ENCODE measurements at places on chromosomes 6 and 20.

DNA sequence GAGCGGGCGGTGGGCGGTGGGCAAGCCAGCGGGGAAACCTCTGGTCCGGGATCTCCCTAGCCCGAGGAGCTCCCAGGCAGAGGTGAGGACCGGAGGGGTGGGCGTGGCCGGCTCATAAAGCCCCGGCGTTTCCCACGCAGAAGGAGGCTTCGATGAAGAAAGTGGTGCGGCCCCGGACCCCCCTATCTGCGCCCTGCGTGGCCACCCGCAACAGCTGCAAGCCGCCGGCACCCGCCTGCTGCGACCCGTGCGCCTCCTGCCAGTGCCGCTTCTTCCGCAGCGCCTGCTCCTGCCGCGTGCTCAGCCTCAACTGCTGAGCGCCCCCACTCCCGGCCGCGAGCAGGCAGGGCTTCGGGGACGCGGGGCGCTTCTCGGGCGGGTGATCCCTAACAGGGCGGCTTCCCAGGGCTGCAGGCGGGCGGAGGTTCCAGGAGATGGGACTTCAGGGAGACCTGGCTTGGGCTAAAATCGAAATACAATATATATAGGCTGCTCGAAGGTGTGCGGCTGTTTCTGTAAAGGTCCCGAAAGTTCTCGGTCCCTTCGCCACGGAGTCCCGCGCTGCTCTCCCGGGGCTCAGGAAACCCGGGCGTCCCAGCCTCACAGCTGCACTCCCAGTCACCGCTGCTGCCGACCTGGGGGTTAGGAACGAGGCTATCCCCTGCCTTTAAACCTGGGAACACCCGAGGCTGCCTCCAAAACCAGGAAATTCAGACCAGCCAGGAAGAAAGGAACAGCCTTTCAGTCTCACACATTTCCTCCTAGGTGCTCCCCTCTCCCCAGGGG lies 27.8 kb downstream of the ASIP start:
- DNase-seq, result no peak

DNA sequence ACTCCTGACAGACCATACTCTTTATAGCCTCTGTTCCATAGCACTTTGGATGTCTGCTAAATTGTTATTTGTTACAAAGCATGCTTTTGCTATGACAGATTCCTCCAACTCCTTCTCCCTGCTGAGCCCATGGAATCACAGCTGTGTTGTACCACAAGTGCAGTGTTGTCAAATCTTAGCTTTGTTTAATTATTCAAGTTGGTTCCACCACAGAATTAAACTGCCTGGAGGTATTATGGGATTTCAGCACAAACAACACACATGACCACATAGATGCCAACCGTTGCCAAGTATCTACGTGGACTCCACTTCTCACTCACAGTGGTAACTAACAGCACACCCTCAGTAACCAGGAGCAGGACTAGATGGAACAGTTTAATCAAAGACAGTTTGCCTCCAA lies 32.7 kb upstream of the MARCKS start:
- DNase-seq, result no peak

DNA sequence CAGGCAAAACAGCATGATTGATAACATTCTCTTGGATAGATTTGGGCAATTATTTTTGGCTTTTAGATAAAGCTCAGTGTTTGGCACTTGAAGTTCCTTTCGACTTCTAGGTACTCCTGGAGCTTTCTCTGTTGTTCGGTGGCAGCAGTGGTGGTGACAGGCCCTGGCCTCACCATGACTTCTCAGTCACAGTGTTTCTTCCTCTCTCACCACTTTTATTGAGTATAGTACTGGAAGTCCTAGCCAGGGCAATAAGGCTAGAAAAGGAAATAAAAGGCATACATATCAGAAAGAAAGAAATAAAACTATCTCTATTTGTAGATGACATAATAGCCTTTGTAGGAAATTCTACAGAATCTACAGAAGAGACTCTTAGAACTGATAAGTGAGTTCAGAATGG lies 101.2 kb upstream of the SIRPG start:
- DNase-seq, result no peak

DNA sequence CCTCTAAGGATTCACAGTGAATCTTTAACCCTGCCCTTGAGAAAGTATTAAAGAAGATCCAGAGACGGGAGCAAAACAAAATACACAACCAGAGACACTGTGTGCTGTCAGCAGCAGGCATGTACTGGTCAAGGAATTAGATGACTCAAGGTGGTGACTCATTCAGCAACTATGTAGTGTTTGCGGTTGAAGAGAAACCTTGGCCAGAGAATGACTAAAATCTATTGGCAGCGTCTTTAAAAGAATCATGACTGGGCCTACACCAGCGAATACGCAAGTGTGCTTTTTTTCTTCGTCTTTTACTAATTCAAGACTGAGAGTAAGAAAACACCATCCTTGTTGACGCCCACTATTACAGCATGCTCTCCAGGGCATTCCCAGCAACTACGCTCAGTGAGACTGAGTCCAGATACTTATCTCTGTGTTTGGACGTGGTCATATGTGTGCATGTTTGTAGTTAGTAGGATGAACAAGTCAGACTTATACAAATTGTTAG lies 72.4 kb upstream of the BACH2 start:
- DNase-seq, result no peak

- DNase-seq, result no peak
Observed at GRCh38 chr20:62441987-62442539, 14.7 kb upstream of the RBBP8NL start.

GRCh38 chr6:1624851-1625781 lies 15.4 kb downstream of the FOXC1 start:
- no peak for DNase-seq

- no peak for DNase-seq
Observed at GRCh38 chr6:108544606-108545005, 16.1 kb upstream of the FOXO3 start.

DNA sequence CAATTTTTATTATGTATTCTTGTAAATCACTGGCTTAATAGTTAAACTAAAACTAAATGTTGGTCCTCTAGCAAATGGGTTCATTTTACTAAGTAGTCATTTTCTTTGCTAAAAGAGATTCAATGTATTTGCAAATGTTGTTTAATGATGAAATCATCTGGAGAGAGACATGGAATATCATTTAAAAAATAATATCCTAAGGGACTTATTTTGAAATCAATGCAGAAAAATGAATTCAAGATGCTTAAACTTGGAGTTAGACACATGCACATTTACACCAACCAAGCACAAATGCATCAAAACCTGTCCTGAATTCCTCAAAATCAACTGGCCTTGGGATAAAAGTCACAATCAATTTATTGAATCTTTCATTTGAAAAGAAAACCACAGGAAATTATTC lies 165.0 kb upstream of the RNF217 start:
- no peak for DNase-seq

DNA sequence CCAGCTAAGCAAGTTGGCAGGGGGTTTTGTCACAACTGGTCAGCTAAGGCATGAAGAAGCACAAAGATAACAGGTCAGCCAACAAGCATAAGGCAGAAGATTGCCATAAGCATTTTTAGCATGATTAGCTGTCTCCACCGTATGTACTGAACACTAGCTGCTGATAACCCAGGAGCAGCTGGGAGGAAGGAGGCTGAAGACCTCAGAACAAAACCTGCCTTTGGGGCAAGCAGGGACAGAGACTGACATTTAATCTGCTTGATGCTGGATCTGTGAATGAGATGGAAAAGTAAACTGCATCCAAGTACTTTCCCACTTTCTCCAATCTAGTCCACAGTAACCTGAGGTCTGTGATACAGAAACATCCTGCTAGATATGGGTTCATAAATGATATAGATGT lies 353.0 kb upstream of the MAP3K7 start:
- DNase-seq, result no peak

DNA sequence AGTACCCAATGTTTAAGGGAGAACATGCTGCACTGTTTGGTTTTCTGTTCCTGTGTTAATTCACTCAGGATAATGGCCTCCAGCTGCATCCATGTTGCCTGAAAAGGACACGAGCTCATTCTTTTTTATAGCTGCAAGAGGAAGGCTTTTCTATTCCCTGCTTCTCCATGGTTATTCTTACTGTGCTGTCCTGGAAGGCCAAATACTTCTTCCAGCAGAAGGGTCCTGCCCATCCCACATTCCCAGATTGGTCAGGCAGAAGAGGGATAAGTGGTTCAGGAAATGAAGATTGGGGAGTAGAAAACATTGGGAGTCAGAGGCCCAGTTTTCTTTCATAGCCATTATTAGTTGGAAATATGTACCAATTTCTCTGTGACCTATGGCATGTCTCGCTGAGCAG lies 122.4 kb downstream of the TCP11 start:
- no peak for DNase-seq

DNA sequence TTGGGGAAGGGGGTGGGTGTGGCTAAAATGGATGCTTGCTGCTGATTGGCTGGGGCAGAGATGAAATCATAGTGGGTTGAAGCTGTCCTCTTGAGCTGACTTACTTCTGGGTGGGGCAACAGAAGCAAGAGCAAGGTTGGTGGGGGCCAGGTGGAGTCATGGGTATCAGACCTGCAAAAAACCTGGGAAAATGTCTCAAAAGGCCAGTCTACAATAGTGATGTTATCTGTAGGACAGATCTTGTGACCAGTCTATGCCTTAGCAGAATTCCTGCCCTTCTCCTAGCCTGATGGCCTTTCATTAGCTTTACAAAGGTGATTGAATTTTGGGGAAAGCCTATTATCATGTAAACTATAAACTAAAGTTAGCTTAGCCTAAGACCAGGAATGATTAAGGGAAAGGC lies 945.7 kb downstream of the KIF16B start:
- no peak for DNase-seq

GRCh38 chr6:109834595-109835437 lies 143.3 kb upstream of the GPR6 start:
- no peak for DNase-seq

GRCh38 chr6:9517806-9518205 lies 897.1 kb downstream of the TFAP2A start:
- no peak for DNase-seq

- no peak for DNase-seq
Observed at GRCh38 chr20:6562111-6562510, 205.4 kb upstream of the BMP2 start.

GRCh38 chr20:58524814-58525213 lies 9.6 kb upstream of the APCDD1L start:
- DNase-seq, result no peak

DNA sequence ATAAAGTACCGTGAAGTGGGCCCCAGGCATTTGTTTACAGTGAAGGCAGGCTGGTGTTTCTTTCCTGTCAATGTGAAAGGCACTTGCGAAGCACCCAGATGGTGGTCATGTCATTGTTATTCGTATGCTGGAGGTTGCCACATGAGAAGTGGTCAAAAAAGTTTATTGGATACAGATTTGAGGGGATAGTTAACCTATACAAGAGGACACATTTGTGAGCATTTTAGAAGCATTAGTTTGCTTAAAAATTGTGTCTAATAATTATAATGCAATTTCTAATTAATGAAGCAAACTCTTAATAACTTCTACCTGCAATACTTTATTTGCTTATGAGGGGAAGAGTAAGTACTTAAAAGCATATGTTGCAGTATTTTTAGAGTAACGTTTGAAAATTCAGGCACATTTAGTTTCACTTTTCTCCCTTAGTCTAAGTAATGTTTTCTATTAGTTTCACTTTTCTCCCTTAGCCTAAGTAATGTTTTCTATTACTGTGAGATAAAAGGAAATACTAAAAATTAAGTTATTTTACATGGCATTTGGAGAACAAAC lies 120.7 kb upstream of the CLDN20 start:
- no peak for DNase-seq

DNA sequence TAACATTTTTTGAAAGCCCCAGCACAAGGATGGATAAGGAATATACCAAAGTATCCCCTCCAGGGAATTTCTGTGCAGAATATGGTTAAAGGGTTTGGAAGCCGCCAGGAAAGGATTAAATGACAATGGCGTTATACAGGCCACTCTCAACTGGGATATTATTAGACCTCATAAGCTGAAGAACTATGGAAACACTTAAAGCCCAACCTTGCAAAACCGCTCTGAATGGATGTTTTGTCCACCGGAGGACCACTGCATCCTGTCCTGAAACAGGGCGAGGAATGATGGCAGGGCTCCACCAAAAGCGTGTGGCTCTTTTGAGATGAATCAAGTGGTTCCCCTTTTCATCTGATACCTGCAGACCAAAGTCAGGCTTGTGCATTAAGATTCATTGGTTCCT lies 32.4 kb downstream of the NFATC2 start:
- no peak for DNase-seq

DNA sequence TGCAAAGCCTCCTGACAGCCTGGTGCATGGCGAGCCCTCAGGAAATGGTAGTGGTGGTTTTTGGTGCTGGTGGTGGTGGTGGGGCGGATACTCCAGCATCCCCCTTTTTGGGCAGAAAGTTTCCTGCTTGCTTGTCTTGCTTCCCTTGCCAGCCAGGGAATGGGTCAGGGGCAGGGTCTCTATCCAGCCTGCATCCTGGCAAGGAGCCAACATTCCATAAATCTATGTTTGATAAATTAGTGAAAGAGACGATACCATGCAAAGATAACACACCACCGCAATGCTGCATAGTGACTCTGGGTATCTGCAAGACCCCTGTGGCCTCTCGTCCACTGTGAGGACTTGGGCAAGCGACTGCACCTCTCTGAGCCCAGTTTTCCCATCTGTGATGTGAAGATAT lies 246.2 kb downstream of the LRFN2 start:
- no peak for DNase-seq

DNA sequence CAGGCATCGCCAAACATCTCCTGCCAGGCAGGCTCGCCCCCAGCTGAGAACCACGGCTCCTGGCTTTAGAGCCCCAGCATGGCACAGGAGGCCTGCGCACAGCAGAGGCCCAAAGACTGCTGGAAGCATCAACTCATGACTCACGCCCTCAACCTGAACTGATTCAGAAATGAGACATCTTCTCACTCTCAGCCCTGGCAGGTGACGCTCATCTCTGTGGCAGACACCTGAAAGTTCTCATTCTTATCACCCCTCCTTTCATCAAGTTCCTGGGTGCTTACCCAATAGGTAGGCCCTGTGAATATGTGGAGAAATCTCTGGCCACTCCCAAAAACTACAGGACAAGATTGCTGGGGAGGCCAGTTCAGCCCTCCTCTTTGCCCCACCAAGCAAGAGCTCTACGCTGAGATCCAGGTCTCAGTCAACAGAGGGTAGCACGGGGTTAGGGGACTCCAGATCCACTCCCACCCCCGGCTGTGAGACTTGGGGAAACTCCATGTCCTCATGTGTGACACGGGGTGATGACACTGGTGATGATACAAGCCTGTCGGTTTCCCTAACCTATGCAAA lies 11.3 kb downstream of the NFATC2 start:
- peak; percentile 71 for DNase-seq

GRCh38 chr6:36834576-36835341 lies 4.5 kb downstream of the CPNE5 start:
- DNase-seq, result no peak

- no peak for DNase-seq
Observed at GRCh38 chr6:141914646-141915045, 218.1 kb upstream of the GJE1 start.

GRCh38 chr20:53901064-53901463 lies 169.3 kb downstream of the BCAS1 start:
- DNase-seq, result no peak

- DNase-seq, result no peak
Observed at GRCh38 chr20:11867291-11867919, 50.3 kb upstream of the BTBD3 start.

Measured in stimulated activated CD8-positive, alpha-beta memory T cell treated with anti-CD3 and anti-CD28 coated beads, Interleukin-2, amount 100 ng/mL, for 48 hours (primary cell).